Central memory CD8-positive, alpha-beta T cell (primary cell): ENCODE measurements at places on chromosomes 2 and 18.

GRCh38 chr2:217636991-217637561 is 365.7 kb downstream of the TNS1 start:
- no peak overlapping the region for H3K27ac ChIP-seq
- H3K36me3 ChIP-seq: no peaks in the 10 kb centered on the region
- H3K4me3 ChIP-seq: no peak overlapping the region
- DNase-seq: no peak

- no peak overlapping the region for H3K4me3 ChIP-seq
- H3K27me3 ChIP-seq: peaks cover 11% of the 10 kb centered on the region
- H3K27ac ChIP-seq: no peak overlapping the region
- H3K36me3 ChIP-seq: no peaks in the 10 kb centered on the region
Measured at GRCh38 chr18:12652861-12653401, 5.0 kb downstream of the SPIRE1 start.

GRCh38 chr2:63545023-63545422 is 43.3 kb downstream of the WDPCP start:
- no peaks in the 10 kb centered on the region for H3K4me1 ChIP-seq
- H3K36me3 ChIP-seq: no peaks in the 10 kb centered on the region
- no peak overlapping the region for H3K4me3 ChIP-seq
- no peak for DNase-seq
- no peak overlapping the region for H3K27ac ChIP-seq

GRCh38 chr2:110866045-110866444 is 133.7 kb downstream of the ACOXL start:
- peaks cover 18% of the 10 kb centered on the region for H3K4me1 ChIP-seq
- no peak for DNase-seq
- H3K27ac ChIP-seq: no peak overlapping the region
- H3K4me3 ChIP-seq: no peak overlapping the region

- no peaks in the 10 kb centered on the region for H3K36me3 ChIP-seq
- H3K4me3 ChIP-seq: peak within 1 kb of the TSS; percentile 57
- peaks cover 13% of the 10 kb centered on the region for H3K4me1 ChIP-seq
- no peak for DNase-seq
- peaks cover 23% of the 10 kb centered on the region for H3K27me3 ChIP-seq
- H3K27ac ChIP-seq: no peak within 1 kb of the TSS
Measured at GRCh38 chr2:238158509-238159070, at the start of gene ERFE. Gene ERFE, plus strand, starts transcription at chr2:238158970. Its CDS starts 38 bp downstream, at chr2:238159008.

DNA sequence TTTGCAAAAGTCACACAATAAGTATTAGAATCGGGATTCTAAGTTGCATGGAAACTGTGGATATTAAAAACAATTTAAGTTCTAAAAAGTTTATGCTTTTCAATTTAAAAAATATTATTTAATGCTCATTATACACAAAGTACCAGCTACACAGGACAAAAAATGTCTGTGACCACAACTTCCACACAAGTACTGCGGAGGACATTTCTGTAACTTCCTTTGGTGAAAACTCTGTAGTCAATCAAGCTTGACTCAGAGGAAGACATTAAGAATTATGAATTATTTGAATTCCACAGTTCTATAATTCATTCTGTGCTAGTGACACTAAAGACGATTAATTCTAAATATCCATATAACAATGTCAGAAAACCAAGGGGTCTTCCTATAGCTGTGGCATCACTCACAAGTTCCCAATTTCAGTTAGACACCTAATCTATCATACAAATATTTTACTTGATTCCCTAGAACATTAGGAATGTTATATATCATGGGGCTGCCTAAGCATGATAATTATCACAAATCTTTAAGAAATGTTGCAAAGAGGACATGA is 120.5 kb downstream of the AFF3 start:
- DNase-seq: no peak
- peaks cover 4% of the 10 kb centered on the region for H3K36me3 ChIP-seq
- H3K27ac ChIP-seq: no peak overlapping the region
- H3K4me3 ChIP-seq: no peak overlapping the region

GRCh38 chr2:198101688-198102087 is 297.3 kb downstream of the PLCL1 start:
- DNase-seq: no peak
- H3K27me3 ChIP-seq: no peaks in the 10 kb centered on the region
- no peak overlapping the region for H3K27ac ChIP-seq
- H3K36me3 ChIP-seq: no peaks in the 10 kb centered on the region

DNA sequence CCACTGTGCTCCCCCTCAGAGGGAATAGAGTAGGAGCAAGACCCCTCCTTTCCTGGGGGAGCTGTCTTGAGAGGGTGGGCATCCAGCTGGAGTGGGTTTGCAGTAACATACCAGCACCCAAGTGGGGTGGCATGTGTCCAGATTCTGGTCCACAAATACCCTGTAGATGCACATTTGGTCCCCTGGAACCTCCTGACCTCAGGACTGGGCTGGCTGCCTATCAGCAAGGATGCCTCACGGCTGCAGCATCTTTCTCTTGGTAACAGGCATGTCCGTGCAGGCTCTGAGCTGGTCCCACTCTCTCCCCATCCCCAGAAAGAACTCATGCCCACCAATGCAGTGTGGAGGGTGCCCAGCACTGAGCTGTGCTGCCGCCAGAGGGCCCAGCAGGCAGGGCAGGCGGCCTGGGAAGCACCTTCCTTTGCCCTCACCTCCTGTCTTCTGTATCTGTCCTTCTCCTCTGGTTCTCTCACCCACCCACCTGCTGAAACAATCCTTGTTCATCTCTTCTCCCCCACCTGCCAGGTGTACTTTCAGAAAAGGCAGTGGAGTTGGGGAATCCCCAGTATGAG is 47.4 kb downstream of the ITGB1BP1 start:
- peaks cover 55% of the 10 kb centered on the region for H3K27me3 ChIP-seq
- H3K4me3 ChIP-seq: no peak overlapping the region
- H3K4me1 ChIP-seq: no peaks in the 10 kb centered on the region
- H3K27ac ChIP-seq: no peak overlapping the region
- H3K36me3 ChIP-seq: no peaks in the 10 kb centered on the region

DNA sequence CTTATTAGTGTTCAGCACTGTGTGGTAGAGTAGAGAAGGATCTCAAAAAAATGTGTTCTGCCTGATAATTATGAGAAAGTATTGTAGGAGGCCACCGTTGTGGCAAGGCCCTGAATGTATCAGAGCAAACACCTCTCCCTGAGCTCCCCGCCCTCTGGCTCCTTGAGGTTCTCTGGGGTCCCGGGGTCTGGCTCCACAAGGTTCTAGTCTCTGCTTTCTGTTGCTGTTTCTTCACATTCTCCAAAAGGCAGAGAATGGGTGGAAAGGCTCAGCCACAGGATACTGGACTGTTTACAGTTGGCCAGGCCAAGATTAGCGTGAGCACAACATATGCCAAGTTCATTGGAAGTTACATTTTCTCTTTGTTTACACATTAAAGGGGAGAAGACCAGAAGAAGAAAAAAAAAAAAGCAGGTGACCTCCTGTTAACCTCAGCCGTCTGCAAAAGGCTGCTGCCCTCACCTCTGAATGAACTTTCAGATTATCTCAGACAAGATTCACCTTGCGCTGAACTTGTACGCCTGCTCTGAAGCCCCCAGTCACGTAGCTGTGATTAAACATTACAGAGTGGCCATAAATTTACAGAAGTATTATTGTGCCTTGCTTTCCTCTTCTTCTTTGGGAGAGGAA is 56.6 kb upstream of the CYP26B1 start:
- no peak overlapping the region for H3K27ac ChIP-seq
- DNase-seq: no peak
- H3K36me3 ChIP-seq: no peaks in the 10 kb centered on the region
- no peaks in the 10 kb centered on the region for H3K4me1 ChIP-seq
- no peak overlapping the region for H3K4me3 ChIP-seq
- no peaks in the 10 kb centered on the region for H3K27me3 ChIP-seq

GRCh38 chr2:159124441-159124911 is 156.0 kb downstream of the TANC1 start:
- H3K4me3 ChIP-seq: no peak overlapping the region
- no peaks in the 10 kb centered on the region for H3K36me3 ChIP-seq
- H3K27ac ChIP-seq: no peak overlapping the region
- peaks cover 19% of the 10 kb centered on the region for H3K4me1 ChIP-seq
- H3K27me3 ChIP-seq: no peaks in the 10 kb centered on the region

DNA sequence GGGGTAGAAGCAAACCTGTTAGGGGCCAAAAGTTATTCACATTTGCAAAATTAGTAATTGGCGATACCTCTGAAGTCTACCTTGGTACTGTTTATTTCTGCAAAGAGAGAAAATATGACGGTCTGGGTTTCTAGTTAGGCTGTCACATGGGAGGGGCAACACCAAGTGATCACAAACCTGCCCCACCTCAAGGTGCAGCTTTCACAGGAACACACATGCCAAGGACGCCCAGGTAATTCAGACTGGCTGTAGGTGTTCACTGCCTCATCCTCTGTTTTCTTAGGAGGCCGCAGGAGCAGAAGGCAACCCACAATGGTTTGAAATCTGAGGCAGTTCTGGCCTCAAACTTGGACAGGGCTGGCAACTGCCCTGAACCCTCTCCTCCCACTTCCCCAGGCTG is 56.2 kb downstream of the STPG4 start:
- DNase-seq: no peak
- no peak overlapping the region for H3K27ac ChIP-seq
- H3K4me3 ChIP-seq: no peak overlapping the region
- H3K27me3 ChIP-seq: no peaks in the 10 kb centered on the region

DNA sequence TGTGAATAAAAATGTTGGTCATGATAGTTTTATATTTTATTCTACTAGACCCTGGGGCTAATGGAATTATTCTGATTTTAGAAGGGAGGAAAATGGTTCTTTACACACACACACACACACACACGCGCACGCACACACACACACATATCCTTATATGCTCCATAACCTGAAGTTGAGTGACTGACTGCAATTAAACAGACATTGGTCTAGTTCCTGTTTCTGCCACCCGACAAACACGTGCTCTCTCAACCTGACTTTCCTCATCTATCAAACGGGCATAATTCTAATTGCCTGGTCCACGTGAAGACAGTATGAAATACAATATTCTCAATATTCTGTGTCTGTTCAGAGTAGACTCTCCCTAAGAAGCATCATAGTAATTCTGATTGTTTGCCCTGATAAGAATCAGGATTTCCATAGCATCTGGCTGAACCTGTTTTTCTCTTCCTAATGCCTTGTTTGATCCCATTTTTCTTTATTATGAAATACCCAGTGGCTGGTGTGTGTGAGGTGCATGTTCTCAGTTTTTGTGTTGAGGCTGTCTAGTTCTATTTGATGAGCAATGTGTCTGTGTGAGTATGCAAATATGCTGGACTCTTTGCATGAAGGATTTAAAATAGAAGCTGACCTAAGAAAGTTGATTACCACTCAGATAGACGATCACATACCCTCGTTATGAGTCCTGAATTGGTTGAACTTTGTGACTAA is 51.0 kb downstream of the SETBP1 start:
- DNase-seq: no peak
- H3K27me3 ChIP-seq: no peaks in the 10 kb centered on the region
- no peaks in the 10 kb centered on the region for H3K36me3 ChIP-seq

DNA sequence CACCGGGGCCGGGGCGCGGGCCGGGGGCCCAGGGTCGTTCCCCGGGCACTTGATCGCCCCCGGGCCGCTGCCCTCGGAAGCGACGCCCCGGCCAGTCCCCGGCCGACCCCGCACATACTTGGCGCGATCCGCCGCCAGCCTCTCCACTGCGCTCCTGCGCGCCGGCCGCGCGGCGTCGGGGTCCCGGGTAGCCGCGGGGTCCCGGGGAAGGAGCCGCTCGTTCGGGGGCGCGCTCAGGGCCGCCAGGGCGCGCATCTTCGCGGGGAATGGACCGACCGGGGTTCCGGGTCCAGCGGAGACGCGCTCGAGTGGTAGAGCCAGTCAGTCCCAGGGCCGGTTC is 204 bp downstream of the FAM110C start:
- H3K4me1 ChIP-seq: peaks cover 18% of the 10 kb centered on the region
- H3K36me3 ChIP-seq: peaks cover 2% of the 10 kb centered on the region
- DNase-seq: no peak
- H3K27me3 ChIP-seq: peaks cover 79% of the 10 kb centered on the region
- no peak overlapping the region for H3K27ac ChIP-seq
- peak overlapping the region; percentile 64 for H3K4me3 ChIP-seq

GRCh38 chr2:119062652-119063051 is 95.9 kb downstream of the C1QL2 start:
- H3K27me3 ChIP-seq: no peaks in the 10 kb centered on the region
- no peak for DNase-seq
- H3K4me3 ChIP-seq: no peak overlapping the region
- no peaks in the 10 kb centered on the region for H3K4me1 ChIP-seq

- H3K27me3 ChIP-seq: no peaks in the 10 kb centered on the region
- no peak for DNase-seq
- no peak overlapping the region for H3K27ac ChIP-seq
- no peaks in the 10 kb centered on the region for H3K4me1 ChIP-seq
- H3K4me3 ChIP-seq: no peak overlapping the region
Measured at GRCh38 chr18:42675810-42676209, 439.7 kb downstream of the RIT2 start.

DNA sequence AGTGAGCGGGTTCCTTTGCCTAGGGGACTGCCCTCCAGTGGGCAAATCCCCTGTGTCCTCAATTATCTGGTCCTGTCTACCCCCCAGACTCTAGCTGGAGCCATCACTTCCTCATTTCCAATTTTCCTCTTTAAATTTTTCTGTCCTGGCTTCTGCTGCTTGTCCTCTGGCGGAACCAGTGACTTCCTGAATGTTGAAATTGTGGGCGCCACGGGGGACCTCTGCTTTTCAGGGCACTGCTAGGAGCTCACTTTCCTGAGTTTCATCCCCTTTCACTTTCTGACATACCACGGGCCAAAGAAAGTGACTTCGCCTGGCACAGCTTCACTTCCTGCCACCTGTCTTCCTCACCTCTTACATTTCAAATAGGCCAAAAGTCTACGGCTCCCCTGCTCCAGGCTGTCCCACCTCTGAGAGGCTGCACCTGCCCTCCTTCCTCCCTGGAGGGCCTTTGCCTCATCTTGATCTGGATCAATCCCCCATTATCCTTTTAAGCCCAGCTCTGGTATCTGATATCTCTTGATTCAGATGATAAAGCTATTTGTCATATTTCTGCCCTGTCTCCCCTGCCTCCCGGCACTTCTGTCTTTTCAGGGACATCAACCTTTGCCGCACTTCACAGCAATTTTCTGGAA is 1.4 kb upstream of the MARCO start:
- no peaks in the 10 kb centered on the region for H3K4me1 ChIP-seq
- no peak overlapping the region for H3K4me3 ChIP-seq
- no peak overlapping the region for H3K27ac ChIP-seq
- H3K36me3 ChIP-seq: no peaks in the 10 kb centered on the region
